NCI-H524 treated with DMSO at 0.1 percent for 48 hours (cell line): ENCODE measurements at places on chromosomes 4 and X.

GRCh38 chrX:37986893-37987292, 19.5 kb upstream of the SYTL5 start:
- no peak for DNase-seq

DNA sequence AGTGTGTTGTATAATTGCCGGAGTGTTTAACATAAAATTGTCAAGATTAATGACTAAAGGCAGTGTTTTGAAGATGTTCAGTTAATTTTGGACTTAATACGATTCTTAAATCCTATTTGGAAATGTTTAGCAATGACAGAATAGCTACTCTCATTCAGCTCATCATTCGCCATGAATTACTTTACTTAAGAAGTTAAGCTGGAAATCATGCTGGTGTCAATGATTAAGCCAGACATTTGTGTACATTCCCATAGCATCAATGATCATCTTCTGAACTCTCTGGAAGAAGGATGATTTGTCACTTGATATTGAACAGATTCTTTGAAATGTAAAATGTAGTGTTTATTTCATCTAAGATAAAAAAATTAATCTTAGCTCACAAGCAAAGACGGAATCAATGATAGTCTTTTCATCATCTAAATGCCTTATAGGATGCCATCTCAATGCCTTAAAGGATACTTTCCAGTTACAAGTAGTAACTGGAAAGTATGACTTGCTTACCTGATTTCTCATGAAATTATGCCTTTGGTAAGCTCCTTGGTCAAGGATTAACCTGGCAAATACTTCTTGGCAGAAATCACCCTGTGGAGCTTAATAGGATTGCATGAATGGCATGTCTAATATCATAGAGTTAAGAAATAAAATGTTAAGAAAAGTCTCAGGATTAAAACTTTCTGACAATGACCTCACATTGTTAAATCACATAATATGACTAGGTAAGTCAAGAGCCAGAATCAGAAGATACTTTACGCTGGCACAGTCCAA, 515.5 kb upstream of the AGA start:
- no peak for DNase-seq

DNA sequence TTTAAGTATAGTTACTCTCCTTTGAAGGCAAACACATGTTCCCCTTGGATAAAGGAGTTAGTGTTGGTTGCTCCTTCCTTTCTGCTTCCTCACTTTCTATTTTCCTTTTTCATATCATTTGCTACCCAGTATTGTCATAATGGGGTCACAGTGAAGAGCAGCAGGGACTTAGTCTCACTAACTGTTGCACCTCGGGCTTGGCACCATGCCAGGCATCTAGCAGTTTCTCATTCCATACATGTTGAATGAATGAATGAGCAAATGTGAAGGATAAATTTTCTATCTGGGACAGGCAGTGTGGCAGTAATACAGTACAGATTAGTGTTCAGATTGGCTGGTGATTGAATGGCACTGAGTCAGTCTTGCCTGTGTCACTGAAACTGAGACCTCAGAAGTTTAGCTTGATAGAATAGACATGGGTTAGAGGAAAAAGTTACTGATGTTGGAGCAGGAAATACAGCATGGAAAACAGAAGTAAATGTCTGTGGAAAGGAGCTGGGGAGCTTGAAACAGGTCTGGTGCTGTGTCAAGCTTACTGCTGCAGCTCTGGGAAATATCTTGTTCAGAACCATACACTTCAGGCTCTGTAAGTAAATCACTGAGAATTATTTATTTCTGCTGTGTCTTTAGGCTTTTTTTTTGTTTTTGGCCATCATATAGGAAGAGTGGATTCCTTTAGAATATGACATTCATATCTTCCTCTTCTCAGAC, 55.8 kb upstream of the PITX2 start:
- DNase-seq: no peak

- DNase-seq: no peak
Observed at GRCh38 chrX:4320436-4320947, 607.0 kb upstream of the PRKX start.

DNA sequence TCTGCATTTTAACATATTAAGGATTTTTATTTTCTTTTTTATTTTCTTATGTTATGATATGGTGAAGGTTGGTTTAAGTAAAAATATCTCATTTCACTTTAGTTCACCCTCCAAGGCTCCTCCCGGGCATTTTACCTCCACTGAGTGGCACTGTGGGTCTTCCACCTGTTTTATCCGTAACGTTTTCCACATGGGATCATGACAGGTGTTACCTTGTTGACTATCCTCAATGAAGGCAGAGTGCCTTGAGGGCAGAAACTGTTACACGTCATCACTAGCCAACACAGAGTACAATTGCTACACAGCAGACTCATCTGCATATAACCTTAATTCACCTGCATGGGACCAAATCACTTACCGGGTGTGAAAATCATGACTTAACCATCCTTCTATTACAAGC, 105.8 kb downstream of the GEMIN8 start:
- DNase-seq: no peak

DNA sequence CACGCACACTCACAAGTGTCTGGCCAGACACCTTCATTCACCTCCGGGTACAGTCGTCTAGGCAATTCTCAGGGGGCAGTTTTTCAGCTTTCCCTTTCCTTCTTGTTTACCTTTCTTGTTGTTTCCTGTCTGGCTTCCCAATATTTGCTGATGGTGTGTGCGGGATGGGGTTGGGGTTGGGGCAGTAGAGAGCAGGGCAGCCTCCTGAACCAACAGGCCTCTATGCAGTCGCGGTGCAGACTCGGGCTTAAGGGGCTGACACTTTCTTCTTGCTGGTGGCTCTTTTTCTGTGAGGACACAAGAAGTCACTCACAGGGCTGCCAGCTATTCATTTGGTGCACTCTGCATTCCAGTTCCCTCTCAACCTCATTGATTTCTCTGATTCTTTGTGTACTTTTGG, 56.4 kb downstream of the NBDY start:
- no peak for DNase-seq

GRCh38 chr4:114659386-114660008, 60.9 kb downstream of the UGT8 start:
- DNase-seq: no peak

GRCh38 chr4:112513971-112514646, 1.9 kb downstream of the NEUROG2 start:
- DNase-seq: no peak

GRCh38 chr4:89995814-89996213, 101.2 kb downstream of the MMRN1 start:
- no peak for DNase-seq

- DNase-seq: no peak
Observed at GRCh38 chr4:92333016-92333415, 29.2 kb downstream of the GRID2 start.

GRCh38 chr4:91454111-91454510, 849.7 kb upstream of the GRID2 start:
- DNase-seq: no peak

- DNase-seq: no peak
Observed at GRCh38 chr4:32562010-32562409, 1841.8 kb downstream of the PCDH7 start.

DNA sequence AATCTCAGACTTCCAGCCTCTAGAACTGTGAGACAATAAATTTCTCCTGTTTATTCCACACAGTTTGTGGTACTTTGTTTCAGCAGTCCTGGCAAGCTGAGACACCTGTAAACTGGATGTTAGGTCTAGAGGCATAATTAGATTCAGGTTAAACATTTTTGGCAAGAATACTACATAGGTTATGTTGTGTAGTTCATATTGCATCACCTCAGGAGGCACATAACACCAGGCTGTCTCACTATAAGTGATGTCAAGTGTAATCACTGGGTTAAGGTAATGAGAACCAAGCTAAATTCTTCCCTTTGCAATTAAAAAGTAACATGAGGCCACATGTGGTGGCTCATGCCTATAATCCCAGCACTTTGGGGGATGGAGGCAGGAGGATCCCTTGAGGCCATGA, 214.2 kb downstream of the ZNF674 start:
- no peak for DNase-seq

DNA sequence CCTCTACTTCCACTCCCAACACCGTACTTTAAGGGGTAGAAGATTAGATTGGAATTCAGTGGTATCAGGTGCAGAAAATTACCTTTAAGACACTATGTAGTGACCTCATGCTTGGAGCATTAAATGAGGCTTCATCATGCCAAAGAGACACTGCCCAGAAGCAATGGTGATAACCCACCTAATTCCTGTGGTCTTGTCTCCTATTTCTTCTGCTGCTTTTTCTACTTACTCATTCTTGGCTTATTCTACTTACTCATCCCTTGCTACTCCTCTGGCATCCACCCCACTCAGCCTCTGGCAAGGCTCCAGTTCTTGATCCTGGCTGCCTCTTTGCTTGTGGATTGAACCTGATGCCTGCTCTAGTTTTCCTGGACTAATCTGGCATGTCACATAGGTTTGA, 62.3 kb upstream of the ADAMTS3 start:
- no peak for DNase-seq

- DNase-seq: no peak
Observed at GRCh38 chr4:20944961-20945360, 244.7 kb downstream of the PACRGL start.

DNA sequence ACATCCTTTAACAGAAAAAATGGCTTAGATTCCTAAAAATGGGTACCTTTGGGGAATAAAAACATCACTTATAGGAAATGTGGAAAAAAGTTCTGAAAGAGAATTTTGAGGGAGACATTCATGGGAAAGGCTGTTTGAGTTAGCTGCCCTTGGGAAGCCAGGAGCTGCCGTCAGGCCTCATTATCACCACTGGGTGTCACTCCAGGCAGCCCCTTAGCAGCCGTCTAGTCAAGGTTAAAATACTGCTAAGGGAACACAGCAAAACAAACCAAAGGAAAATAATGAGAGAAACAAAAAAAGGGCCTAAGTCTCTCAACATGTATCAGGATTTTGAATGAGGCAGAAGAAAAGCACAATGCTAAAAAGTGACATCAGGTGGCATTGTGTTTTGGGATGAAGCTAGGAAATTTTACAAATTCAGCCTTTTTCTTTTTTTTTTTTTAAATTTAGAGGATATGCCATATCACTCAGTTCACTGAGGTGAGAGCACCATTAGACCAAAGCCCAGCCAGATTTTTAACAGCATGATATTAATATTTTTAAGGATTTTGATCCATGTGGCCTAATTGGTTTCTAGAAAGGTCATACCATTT, 235.3 kb downstream of the GPAT3 start:
- DNase-seq: no peak

- no peak for DNase-seq
Observed at GRCh38 chrX:3141031-3141430, 99.8 kb downstream of the ARSF start.

GRCh38 chr4:185381288-185382196, 14.2 kb downstream of the LRP2BP start:
- DNase-seq: no peak

DNA sequence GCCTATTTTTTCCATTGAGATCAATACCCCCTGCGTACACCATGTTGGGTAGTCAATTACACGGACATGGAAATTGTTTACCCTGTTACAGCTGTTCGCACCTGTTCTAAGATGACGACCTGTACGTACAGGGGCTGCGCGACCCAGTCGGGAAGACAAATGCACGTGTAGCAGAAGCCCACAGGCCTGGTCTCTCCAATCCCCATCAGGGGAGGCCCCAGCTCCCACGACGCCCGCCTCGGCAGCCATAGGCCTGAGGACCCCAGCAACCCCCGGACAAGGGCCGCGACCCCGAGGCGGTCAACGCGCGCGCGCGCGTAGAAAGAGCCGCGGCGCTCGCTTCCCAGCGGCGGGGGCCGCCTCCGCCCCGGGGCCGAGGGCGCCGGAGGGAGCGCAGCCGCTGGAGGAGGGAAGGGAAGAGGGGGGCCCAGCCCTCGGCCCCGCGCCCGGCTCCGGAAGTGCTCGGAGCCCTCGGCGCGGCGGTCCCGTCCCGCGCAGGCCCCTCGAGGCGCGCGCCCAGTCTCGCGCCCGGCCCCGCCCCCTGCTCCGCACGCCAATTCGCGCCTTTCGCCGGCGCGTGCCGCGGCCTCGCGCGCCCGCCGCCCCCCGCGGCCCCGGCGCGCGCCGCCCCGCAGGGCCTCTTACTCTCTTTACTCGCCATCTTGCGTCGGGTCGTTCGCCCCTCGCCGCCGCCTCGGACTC, 618 bp downstream of the RBBP7 start:
- no peak for DNase-seq

GRCh38 chr4:56742080-56742871, 61.2 kb upstream of the HOPX start:
- no peak for DNase-seq

DNA sequence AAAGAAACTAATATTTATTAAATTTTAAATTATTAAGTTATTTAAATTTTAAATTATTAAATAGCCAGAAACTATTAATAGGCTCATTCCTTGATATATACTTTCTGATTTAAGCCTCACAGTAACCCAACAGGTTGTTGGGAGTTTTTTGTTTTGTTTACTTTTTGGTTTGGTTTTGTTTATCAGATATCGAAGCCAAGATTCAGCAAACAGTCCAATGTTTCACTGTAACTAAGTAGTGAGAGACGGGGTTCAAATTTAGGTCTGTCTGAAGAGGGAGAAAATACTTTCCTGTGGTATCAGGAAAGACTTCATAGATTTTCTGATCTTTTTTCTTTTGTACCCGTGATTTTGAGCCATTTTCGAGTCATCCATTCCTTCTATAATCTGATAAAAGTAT, 54.2 kb downstream of the CCDC158 start:
- no peak for DNase-seq

DNA sequence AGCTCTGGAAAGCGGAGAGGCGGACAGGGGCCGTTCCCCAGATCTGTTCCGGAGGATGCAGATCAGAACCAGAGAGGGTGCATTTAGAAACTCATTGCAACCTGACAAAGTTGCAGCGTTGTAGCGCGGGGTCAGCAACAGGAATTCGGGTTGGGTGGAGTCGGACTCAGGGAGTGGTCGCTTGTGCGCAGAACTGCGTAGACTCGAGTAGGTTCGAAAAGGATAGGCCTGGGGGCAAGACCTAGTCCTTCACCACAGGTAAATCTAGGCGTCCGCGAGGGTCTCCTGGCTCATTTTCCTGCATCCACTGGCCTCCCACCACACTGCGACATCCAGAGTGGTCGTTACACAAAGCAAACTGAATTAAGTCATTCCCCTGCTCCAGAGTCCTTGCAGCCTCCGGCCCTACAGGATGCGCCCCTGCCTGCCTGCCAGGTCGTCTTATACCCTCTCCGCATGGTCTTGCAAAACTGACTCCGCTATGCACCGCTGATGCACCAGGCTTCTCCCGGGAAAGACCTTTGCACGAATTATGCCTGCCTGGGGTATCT, 4.7 kb upstream of the ZNF518B start:
- DNase-seq: no peak
